ENCODE measurements at places on chromosomes 4 and X.

DNA sequence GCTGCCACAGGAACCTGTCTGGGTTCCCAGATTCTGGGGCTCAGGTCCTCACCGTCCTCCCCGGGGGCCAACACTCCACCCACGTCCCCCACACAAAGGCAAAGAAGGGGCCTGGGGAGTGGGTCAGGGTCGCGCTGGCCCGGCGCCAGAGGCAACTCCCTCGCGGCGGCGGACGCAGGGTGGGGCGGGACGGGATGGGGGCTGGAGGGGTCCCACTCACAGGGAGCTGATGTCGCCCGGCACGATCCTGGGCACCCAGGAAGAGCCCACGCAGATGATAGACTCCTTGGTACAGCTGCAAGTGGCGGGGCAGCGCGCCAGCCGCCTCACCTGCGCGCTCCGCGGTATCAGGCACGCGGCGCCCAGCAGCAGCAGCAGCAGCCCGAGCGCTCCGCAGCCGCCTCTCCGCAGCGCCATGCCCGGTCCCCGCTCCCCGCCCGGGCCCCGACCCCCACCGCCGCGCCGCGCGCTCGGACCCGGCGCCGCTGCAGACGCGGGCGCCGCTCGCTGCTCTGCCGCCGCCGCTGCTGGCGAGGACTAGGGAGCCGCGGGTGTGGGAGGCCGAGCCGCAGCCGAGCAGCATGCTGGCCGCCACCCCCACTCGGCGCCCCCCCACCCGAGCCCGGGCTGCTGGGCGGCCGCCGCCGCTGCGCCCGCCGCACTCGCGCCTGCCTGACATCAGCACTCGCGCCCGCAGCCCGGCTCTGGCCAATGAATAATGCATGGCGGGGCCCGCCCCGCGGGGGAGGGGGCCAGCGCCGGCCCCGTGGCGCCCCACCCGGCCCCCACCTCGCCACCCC is at the start of gene LGI2:
TSS of gene LGI2 (minus strand) at position 670 of the 800 bp plus-strand sequence. CDS start at position 417, 253 bp downstream.
- no peak for DNase-seq

GRCh38 chr4:2936773-2937145 is 26.4 kb downstream of the NOP14 start:
- DNase-seq = no peak

DNA sequence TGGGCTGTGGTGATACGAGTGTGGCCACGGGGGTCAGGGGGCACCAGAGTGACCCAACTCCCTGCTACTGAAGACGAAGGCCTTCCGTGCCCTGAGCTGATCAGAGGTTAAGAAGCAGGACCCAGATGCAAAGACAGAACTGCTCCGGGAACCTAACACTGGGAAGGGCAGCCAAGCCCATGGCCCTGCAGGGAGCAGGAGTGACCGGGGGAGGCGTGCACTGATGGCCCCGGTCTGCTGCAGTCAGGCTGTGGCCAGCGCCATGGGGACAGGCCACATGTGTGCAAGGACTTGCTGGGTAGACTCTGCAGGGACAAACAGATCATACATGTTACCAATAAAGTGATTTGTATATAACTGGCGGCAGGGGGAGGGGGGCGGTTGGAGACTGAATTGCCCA is 74.6 kb downstream of the ACOX3 start:
- DNase-seq = no peak

DNA sequence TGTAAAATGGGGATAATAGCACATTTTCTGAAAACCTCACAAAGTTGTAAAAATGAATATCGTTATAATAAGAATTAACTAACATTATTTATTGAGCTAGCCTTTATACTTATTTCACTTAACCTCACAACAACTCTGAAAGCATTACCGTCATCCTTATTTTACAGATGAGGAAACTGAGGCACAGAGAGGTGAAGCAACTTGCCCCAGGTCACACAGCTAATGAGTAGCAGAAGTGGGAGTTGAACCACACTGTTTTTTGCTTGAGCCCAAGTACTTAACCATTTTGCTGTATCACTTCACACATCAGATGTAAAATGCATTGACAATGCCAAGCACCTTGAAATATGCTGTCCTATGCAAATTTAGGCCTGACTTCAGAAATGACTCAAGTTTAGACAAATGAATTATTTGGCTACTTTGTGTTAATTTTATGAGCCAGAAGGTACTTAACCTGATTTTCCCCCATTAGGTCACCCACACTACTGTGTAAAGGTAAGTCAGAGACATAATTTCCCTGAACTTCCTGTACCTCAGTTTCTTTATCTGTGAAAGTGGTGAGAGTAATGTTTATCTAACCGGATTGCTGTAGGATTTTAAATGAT is 23.1 kb downstream of the CD40LG start:
- no peak for DNase-seq

DNA sequence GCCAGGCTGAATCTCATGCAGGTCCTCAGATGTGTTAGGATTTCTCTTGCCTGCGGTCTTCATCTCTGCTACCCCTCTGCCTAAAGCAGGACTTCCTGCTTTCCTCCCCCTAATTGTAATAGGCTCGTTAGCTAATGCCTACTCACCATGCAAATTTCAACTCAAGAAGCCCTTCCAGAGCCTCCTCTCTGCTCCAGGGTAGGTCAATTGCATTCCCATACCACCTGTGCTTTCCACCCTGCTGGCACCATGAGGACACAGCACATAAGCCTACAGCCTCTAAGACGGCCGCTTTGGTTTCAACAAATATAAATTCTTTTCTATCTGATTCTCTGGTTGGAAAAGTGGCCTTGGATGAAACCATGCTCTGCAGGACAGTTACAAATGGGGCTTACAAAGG is 93.9 kb downstream of the QDPR start:
- no peak for DNase-seq

DNA sequence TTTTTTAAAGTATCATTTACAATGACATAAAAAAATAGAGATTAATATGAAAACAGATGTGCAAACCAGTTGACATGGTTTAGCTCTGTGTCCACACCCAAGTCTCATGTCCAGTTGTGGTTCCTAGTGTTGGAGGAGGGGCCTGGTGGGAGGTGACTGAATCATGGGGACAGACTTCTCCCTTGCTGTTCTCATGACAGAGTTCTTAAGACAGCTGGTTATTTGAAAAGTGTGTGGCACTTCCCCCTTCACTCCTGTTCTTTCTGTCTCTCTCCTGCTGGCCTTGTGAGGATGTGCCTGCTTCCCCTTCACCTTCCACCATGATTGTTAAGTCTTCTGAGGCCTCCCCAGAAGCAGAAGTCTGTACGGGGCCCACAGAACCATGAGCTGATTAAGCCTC is 23.8 kb downstream of the CNOT6L start:
- DNase-seq = no peak

DNA sequence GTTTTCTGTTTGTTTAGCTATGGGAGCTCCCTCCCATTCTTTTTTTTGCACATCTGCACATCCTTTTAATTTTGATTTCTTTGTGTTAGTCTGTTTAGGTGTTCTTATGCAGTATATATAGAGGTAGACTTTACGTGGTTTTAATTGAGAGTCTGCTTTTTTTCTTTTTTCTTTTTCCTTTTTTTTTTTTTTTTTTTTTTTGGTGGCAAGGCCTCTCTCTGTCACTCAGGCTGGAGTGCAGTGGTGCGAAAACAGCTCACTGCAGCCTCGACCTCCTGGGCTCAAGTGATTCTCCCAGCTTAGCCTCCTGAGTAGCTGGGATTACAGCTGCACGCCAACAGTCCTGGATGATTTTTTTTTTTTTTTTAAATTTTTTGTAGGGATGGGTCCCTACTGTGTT is 68.2 kb downstream of the FAM193A start:
- DNase-seq = no peak

DNA sequence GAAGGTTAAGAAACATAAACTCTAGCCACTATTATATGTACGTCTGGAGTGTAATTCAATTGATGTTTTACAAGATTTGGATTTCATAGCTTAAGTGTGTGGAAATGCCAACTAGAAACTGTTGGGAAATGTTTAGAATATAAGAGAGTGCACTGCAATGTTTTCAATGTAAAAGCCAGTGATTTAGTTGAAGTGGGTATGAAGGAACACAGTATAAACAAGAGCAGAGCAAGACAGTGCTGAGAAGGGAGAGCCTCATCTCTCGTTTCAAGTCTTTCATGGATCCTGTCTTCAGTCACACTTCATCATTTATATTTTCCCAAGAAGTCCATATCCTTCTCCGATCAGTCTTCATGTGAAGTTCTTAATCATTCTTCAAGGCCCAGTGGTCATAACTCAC is 163.9 kb upstream of the ETNPPL start:
- DNase-seq = no peak

- no peak for DNase-seq
These were observed 224.3 kb downstream of the DCLK2 start for GRCh38 chr4:150302553-150302952.

DNA sequence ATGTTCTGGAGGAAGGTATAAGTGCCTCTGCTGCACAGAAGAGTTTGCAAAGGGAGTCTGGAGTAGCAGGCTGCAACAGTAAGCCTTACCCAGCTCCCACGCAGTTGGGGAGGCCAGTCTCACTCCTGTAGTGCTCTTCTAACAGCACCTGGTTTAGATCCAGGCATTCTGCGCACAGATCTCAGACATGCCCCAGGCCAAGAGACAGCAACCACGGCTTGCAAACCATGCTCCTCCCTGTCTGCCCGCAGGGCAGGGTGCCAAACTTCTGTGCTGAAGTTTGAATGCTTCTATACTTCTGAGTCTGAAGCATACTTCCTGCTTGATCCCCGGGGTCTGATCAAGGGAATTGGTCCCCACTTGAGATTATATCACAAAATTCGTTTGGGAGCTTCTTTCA is 106.3 kb downstream of the LINC00632 start:
- DNase-seq = no peak

DNA sequence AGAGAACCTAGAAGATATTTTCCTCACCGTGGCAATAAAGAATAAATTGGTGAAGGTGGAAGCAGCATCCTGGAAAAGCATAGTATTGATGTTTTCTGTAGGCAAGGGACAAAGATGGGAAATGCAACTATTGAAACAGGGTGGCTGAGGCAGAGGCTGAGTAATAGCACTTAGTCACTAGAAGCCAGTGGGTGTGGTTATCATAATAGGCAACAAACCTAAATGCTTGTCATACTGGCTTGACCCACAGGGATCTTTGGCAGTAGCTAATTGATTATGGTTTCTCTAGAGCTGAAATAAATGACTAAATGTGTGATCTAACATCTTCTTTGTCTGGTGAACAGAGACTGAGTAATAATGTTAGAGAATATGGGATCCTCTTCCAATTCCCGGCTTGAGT is 353.6 kb upstream of the RPS6KA3 start:
- DNase-seq = no peak

- no peak for DNase-seq
These were observed 33.4 kb downstream of the ADGRA3 start for GRCh38 chr4:22482250-22483127.

GRCh38 chrX:109384699-109385098 is 97.2 kb downstream of the GUCY2F start:
- DNase-seq = no peak

GRCh38 chr4:142656178-142656577 is 189.9 kb downstream of the INPP4B start:
- no peak for DNase-seq

- no peak for DNase-seq
These were observed 102.9 kb downstream of the SYTL5 start for GRCh38 chrX:38109042-38109898.

- DNase-seq = no peak
These were observed 197.0 kb downstream of the CAMK2D start for GRCh38 chr4:113564493-113564892.

DNA sequence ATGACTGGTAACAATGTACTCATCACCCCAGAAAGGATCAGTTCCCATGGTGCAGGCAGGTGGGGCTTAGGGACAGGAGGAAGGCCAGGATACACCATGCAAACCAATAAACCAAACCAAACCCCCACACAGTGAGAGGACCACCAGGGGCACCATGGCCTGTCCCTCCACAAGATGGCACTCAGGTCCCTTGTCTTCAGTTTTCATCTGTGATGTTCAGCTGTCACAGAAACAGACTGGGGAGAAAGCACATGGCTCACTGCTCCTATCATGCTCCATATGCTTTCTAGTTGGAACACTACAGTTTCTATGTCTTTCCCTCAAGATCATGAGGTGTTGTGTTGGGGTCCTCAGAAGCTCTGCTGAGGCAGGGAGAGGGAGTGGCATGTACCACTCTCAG is 10.1 kb downstream of the HS3ST1 start:
- no peak for DNase-seq

DNA sequence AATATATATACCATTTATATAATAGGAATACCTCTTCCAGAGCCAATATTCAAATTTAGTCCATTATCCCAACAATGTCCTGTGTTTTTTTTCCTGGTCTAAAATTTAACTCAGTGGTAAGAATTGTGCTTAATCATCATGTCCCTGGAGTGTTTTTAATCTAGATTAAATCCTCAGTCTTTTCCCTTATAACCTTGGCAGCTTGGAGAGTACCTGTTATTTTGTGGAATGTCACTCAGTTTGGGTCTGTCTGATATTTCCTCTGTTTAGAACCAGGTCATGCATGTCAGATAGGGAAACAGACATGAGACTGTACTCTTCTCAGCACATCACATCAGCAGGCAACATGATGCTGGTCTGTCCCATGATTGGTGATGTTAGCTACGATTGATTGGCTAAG is 96.6 kb downstream of the HPGD start:
- DNase-seq = no peak

DNA sequence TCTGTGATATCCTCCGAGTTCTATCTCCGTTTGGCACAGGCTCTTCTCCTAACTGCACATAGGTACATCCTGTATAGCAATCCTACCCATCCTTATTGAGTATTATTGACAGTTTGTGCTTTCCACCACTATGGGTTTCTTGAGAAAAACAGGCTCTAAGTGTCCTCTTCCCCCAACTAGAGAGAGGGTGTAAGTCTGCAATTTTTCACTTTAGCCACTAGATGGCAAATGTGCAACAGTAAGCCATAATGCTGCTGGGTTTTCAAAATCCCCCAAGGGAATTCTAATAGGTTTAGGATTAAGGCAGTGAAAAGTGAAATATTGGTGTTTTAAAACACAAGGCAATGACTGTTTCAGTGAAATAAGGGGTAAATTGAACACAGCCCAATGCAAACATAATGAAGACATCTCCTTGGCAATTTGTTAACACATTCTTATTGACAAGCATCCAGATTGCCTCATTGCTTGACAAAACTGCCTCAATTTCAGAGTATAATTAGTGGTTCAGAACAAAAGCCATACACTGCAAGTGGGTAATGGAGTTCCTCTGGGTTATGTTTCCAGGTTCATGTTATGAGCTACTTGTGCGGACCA is 239.0 kb upstream of the HTR2C start:
- peak; percentile 6 for DNase-seq

- DNase-seq = no peak
These were observed 168.1 kb downstream of the VSIG4 start for GRCh38 chrX:65871671-65872311.

GRCh38 chr4:95214408-95214807 is 334.4 kb downstream of the UNC5C start:
- no peak for DNase-seq

DNA sequence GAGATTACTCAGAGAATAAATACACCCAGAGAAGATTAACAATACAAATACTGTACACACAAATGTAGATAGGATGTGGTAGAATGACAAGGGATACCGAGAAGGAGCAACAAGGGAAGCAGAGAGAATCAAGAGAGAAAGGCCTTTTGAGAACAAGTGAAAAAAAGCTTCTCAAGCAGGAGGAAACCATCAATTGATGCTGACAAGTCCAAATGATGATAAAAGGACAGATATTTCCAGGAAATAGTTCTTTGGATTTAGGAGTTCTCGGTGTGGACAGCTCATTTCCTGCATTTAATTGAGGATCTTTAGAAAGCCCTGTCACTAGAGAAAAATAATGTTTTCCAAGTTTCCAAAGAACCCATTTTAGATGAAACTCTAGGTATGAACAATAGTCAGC is 48.1 kb downstream of the NPY5R start:
- no peak for DNase-seq

- DNase-seq = no peak
These were observed 102.1 kb downstream of the ASB9 start for GRCh38 chrX:15167826-15168225.
